ENCODE measurements at places on chromosomes 6 and 20.
A peak's percentile ranks its signal among the peaks of the same experiment; 100 is the strongest.

GRCh38 chr6:104951677-104952076, 5.2 kb upstream of the LIN28B start:
- no peaks in the 10 kb centered on the region for H3K4me1 ChIP-seq
- peaks cover 36% of the 10 kb centered on the region for H3K27me3 ChIP-seq
- no peaks in the 10 kb centered on the region for H3K36me3 ChIP-seq
- DNase-seq = no peak
- H3K27ac ChIP-seq = no peak overlapping the region

- no peaks in the 10 kb centered on the region for H3K36me3 ChIP-seq
- peak; percentile 37 for DNase-seq
- peaks cover 23% of the 10 kb centered on the region for H3K4me1 ChIP-seq
- peaks cover 39% of the 10 kb centered on the region for H3K27me3 ChIP-seq
- peak overlapping the region; percentile 92 for H3K27ac ChIP-seq
Observed at GRCh38 chr6:125747589-125748405, 1.6 kb upstream of the HEY2 start.

DNA sequence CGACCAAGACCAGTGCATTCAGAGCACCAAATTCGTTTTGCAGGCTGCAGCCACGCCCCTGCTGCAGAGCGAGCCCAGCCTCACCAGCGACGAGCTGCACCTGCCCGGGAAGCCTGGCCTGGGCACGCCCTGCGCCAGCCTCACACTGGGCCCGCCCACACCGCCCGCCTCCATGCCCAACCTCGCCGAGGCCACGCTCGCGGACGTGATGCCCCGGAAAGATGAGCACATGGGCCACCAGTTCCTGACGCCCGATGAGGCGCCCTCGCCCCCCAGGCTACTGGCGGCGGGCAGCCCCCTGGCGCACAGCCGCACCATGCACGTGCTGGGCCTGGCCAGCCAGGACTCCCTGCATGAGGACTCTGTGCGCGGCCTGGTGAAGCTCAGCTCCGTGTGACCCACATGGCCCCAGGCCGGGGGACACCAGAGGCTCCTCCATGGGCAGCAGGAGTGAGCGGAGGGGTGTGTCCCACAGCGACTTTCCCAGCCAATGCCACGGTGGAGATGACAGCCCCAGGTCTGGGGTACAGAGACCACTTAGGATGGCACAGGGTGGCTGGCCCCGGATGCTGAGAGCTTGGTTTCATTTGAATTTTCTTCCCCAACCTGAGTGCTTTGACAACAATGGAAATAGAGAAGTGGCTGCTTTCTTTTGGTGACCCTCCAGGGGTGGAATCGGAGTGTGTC, 150.2 kb upstream of the SNX9 start:
- DNase-seq = no peak
- no peaks in the 10 kb centered on the region for H3K36me3 ChIP-seq
- H3K4me1 ChIP-seq = peaks cover 21% of the 10 kb centered on the region

DNA sequence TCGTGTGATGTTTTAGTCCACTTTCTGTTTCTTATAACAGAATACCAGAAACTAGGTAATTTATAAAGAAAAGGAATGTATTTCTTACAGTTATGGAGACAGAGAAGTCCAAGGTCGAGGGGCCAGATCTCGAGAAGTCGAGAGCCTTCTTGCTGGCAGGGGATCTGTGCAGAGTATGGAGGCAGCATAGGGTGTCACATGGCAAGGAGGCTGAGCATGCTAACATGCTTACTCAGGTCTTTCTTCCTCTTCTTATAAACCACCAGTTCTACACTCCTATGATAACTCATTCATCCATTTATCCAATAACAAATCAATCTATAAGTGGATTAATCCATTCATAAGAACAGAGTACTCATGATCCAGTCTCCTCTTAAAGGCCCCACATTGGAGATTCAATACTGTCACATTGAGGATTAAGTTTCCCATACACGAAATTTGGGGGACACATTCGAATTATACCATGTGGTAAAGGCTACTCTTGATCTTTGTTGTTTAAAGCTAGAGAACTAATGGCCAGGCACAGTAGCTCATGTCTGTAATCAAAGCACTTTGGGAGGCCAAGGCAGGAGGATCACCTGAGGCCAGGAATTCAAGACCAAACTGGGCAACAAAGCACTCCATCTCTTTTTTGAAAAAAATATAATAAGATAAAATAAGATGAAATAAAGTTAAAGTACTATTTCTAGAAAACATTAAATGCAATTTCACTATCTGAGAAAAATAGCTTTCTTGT, 2.1 kb downstream of the GOPC start:
- peaks cover 3% of the 10 kb centered on the region for H3K4me1 ChIP-seq
- H3K36me3 ChIP-seq = peaks cover 9% of the 10 kb centered on the region
- no peaks in the 10 kb centered on the region for H3K27me3 ChIP-seq
- no peak for DNase-seq
- H3K27ac ChIP-seq = no peak overlapping the region

GRCh38 chr6:39173270-39173669, 56.0 kb downstream of the KCNK5 start:
- H3K4me3 ChIP-seq = no peak overlapping the region
- H3K4me1 ChIP-seq = no peaks in the 10 kb centered on the region
- DNase-seq = peak; percentile 25
- H3K27me3 ChIP-seq = no peaks in the 10 kb centered on the region
- no peak overlapping the region for H3K27ac ChIP-seq

DNA sequence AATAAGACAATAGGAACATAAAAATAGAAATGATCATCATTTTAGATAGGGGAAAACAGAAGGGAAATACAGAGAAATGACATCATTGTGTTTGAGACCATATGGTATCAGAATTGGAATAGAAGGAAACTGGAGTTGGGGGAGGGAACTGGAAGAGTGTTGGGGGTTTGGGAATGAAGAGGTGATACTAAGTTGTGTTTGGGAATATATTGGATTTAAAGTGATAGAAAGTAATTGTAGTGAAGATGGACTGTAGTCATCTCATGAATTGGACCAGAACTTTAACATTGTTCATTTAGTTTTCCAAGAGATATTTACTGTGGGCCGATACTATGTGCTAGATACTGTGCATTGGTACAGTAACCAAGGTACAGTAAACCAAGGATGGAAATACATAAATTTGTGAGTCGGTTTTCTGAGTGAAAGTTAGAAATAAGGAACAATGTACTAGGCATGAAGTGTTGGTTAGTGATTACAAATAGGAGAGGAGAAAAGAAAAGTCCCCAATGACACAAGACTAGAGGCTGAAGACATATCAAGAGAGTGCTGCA, 32.3 kb downstream of the KCNQ5 start:
- no peak overlapping the region for H3K4me3 ChIP-seq
- no peak for DNase-seq
- no peak overlapping the region for H3K27ac ChIP-seq
- no peaks in the 10 kb centered on the region for H3K36me3 ChIP-seq

GRCh38 chr6:37607944-37608343, 89.7 kb downstream of the MDGA1 start:
- H3K4me3 ChIP-seq = no peak overlapping the region
- DNase-seq = peak; percentile 27
- H3K36me3 ChIP-seq = no peaks in the 10 kb centered on the region
- H3K27ac ChIP-seq = no peak overlapping the region

GRCh38 chr20:12014736-12015135, 97.0 kb downstream of the BTBD3 start:
- no peaks in the 10 kb centered on the region for H3K36me3 ChIP-seq
- H3K27ac ChIP-seq = no peak overlapping the region
- no peaks in the 10 kb centered on the region for H3K4me1 ChIP-seq
- DNase-seq = no peak

DNA sequence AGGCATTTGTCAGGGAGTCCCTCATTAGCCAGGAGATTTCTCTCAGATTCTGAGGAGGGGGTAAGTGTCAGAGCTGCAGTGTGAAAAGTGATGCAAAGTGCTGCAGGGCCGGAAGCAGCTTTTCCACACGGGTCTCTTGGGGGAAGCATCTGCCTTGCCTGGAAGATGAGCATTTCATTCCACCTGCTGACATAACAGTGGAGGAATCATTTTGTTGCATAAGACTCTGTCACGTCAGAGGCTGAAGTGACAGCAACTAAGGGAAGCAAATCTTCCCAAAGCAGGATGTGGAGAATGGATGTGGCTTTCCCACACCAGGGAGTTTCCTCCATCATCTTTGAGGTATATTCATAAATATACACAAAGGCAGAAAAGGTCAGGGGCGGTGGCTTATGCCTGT, 22.8 kb downstream of the DCBLD1 start:
- DNase-seq = no peak
- peaks cover 3% of the 10 kb centered on the region for H3K4me1 ChIP-seq
- H3K4me3 ChIP-seq = no peak overlapping the region

DNA sequence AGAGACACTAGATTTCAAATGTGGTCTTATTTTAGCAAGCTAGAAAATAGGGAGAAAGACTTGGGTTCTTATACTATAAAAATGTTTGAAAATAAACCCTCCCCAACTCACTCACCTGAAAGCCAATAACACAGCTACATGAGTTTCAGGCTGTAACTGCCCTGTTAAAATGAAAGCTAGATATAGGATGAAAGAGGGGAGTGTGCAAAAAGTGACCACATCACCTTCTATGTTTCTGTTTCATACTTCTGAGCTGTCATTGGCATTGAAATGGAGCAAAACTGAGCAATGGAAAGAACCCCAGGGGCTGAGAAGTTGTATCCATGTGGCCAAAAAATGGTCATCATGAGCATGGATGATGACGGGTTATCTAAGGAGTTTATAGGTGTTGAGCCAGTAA, 148.1 kb upstream of the TENT5A start:
- H3K4me3 ChIP-seq = no peak overlapping the region
- no peaks in the 10 kb centered on the region for H3K27me3 ChIP-seq
- H3K4me1 ChIP-seq = peaks cover 5% of the 10 kb centered on the region
- no peak for DNase-seq

DNA sequence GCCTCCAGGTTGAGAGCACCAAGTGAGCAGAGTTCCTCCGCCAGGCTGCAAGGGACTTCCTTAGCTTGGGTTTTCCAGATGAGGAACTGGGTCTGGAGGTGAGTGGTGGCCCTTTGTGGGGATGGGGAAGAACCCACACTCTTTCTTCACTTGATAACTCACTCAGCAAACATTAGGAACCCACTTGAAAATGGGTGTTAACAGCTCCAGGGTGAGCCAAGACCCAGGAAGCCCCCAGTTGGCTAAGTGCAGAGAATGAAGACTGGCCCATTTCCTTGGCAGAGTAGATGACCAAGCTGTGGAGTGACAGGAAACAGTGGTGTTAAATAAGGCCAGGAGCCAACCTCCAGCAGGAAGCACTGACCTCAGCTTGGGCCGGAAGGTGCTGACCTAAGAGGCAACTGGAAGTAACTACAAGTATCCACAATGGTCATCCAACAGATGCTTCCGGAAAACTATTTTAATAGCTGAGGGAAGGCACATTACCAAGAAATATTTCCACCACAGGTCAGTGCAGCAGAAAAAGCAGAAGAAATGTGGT, 22.7 kb downstream of the MRPL14 start:
- H3K4me1 ChIP-seq = peaks cover 23% of the 10 kb centered on the region
- peak; percentile 83 for DNase-seq
- no peaks in the 10 kb centered on the region for H3K27me3 ChIP-seq
- H3K27ac ChIP-seq = peak overlapping the region; percentile 81
- peaks cover 56% of the 10 kb centered on the region for H3K36me3 ChIP-seq

GRCh38 chr20:6993011-6993410, 225.5 kb downstream of the BMP2 start:
- no peak overlapping the region for H3K4me3 ChIP-seq
- no peak for DNase-seq
- H3K36me3 ChIP-seq = no peaks in the 10 kb centered on the region
- no peak overlapping the region for H3K27ac ChIP-seq

GRCh38 chr20:36167902-36168503, 13.5 kb downstream of the EPB41L1 start:
- H3K36me3 ChIP-seq = peaks cover 3% of the 10 kb centered on the region
- peak overlapping the region; percentile 80 for H3K27ac ChIP-seq
- H3K4me3 ChIP-seq = no peak overlapping the region
- H3K4me1 ChIP-seq = peaks cover 3% of the 10 kb centered on the region
- H3K27me3 ChIP-seq = no peaks in the 10 kb centered on the region
- DNase-seq = peak; percentile 87

GRCh38 chr20:45036044-45036755, 64.7 kb downstream of the KCNS1 start:
- no peaks in the 10 kb centered on the region for H3K4me1 ChIP-seq
- H3K27me3 ChIP-seq = no peaks in the 10 kb centered on the region
- H3K36me3 ChIP-seq = no peaks in the 10 kb centered on the region
- no peak for DNase-seq
- H3K4me3 ChIP-seq = no peak overlapping the region

DNA sequence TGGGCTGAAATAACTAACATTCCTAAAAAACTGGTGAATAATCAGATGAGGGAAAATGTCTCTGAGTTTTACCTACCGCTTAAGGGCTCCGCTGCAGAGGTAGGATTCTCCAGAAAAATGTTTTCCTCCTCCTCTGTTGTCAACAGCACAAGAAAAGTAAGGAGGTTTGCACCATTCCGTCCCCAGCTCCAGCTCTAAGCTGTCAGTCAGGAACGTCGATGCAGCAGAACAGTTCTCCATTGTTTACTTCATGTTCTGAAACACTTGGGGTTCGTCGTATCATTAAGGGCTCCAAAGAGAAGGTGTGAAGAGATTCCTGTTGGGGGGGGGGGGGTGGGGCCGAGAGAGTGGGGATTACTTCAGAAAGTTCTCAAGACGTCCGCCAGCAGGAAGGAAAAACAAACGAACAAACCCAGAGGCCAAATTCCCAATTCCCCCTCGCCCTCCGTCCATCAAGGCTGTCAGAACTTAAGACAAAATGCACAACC, 734 bp downstream of the MMS22L start:
- H3K36me3 ChIP-seq = peaks cover 6% of the 10 kb centered on the region
- DNase-seq = peak; percentile 2
- no peaks in the 10 kb centered on the region for H3K27me3 ChIP-seq
- H3K4me1 ChIP-seq = no peaks in the 10 kb centered on the region
- H3K27ac ChIP-seq = peak overlapping the region; percentile 81
- H3K4me3 ChIP-seq = peak overlapping the region; percentile 95

DNA sequence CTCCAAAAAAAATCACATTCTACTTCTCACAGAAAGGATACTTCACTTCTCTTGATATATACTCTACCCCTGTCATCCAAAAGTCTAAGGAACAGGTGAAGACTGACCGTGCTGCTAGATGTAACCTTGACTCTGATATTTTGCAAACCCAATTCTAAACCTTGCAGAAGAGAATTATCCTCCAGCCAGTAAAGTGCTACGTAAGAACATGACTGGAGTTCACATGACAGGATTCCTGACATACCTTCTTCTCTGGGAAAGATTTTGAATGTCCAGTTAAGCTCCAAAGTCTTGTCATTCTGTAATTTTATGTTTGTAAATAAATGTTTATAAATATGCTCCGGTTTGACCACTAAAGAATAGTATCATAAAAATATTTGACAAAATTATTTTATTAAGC, 35.8 kb downstream of the BTBD9 start:
- H3K27me3 ChIP-seq = no peaks in the 10 kb centered on the region
- no peak overlapping the region for H3K27ac ChIP-seq
- no peaks in the 10 kb centered on the region for H3K36me3 ChIP-seq
- peak; percentile 6 for DNase-seq
- no peak overlapping the region for H3K4me3 ChIP-seq
- H3K4me1 ChIP-seq = no peaks in the 10 kb centered on the region

DNA sequence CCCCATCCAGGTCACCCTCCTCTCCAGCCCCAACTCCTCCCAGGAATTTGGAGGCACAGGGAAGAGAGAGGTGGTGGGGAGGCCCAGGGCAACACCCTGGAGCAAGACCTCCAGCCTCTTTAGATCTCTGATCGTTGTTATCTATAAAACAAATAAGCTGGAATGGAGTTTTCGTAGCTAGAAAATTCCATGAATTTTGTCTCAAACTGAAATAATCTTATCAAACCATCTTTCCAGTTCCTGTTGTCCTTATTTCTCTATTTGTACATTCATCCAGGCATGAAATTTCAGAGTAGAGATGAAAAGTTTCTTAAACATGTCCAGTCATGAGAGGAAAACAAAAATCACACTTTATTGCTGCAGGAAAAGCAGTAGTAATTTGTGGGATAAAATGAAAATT, 6.2 kb upstream of the SLC4A11 start:
- H3K27me3 ChIP-seq = peaks cover 80% of the 10 kb centered on the region
- no peaks in the 10 kb centered on the region for H3K36me3 ChIP-seq
- H3K4me1 ChIP-seq = peaks cover 15% of the 10 kb centered on the region
- no peak overlapping the region for H3K27ac ChIP-seq

All from muscle of leg (tissue), 16 donors.